CD8-positive, alpha-beta memory T cell (primary cell): ENCODE measurements at places on chromosomes 1 and 21.

DNA sequence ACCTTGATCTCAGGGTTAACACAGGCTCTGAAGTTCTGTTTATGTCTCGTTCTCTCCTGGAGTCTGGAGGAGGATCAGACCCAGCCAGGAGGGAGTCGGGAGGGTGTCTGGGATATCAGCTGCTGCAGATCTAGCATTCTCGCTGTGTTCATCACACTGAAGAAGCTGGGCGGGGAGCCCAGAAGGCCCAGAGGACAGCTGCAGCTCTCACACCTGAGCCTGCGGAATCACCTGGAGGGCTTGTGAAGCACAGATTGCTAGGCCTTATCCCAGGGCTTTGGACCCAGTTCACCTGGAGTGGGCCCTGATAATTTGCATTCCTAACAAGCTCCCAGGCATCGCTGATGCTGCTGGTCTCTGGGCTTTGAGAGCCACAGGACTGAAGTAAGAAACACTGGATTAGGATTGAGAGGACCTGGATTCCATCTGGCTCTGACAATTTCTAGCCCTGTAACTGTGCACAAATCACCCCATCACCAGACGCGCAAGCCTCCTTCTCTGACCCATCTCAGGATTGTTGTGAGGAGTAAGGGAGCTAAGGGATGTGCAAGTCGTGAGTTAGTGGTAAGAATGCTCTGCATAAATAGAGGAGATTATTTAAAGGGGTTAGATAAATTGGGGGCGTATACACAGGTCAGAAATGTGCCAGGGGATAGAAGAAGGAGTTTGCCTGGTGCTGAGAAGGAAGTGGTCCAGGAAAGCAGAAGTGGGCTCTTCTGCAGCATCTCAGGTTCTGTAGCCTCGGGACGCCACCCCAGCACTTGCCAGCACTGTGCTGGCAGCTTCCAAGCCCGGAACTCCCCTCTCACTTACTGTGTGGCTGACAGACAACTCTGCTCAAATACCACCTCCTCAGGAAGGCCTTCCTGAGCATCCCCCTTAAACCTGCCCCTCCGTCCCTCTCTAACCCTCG lies 19.1 kb downstream of the ABCA4 start:
- DNase-seq = no peak
- H3K27me3 ChIP-seq = no peaks in the 10 kb centered on the region
- H3K4me1 ChIP-seq = no peaks in the 10 kb centered on the region
- no peaks in the 10 kb centered on the region for H3K36me3 ChIP-seq

GRCh38 chr1:6349254-6349943 lies 44.2 kb downstream of the ACOT7 start:
- no peaks in the 10 kb centered on the region for H3K36me3 ChIP-seq
- H3K27ac ChIP-seq = no peak overlapping the region
- no peak for DNase-seq
- H3K4me1 ChIP-seq = peaks cover 20% of the 10 kb centered on the region

DNA sequence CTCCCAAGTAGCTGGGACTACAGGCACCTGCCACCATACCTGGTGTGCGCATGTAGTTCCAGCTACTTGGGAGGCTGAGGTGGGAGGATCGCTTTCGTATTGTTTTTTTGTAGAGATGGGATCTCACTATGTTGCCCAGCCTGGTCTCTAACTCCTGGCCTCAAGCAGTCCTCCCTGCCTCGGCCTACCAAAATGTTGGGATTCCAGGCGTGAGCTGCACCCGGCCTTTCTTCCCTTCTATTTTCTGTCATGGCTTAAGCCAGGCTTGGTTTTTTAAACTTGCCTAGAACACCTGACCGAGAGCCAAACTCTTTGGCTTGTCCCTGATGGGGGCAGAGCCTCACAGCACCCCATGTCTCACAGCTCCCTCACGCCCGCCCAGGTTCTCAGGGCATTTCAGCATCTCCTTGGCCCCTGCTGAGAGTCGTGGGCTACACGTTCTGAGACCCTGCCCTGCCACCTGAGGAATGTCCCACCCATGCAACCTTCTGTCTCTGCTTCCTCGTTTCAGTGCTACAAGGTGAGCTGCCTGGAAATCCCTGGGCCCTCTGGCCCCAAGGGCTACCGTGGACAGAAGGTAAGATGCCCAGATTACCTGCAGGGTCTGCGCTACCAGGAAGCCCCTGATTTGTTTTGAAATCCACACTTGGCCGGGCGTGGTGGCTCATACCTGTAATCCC lies 15.7 kb downstream of the COL6A2 start:
- DNase-seq = no peak
- H3K4me1 ChIP-seq = no peaks in the 10 kb centered on the region
- H3K27me3 ChIP-seq = no peaks in the 10 kb centered on the region
- no peak overlapping the region for H3K4me3 ChIP-seq

DNA sequence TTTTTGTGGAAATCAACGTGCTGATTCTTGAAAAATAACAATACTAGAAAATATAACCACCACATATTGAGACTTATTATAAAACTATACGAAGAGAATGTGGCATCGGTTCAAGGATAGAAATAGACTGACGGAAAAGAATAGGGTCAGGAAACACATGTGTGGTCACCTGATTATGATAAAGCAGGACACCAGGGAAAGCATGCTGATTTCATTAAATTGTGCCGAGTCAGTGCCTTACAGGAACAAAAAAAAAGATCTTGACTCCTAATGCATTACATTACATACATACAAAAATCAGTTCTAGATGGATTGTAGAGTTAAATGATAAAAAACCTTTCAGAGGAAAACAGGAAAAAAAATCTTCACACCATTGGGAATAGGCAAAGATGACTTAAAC lies 43.5 kb upstream of the SERPINC1 start:
- H3K4me1 ChIP-seq = no peaks in the 10 kb centered on the region
- H3K36me3 ChIP-seq = peaks cover 36% of the 10 kb centered on the region
- H3K27me3 ChIP-seq = no peaks in the 10 kb centered on the region
- no peak for DNase-seq
- no peak overlapping the region for H3K4me3 ChIP-seq

GRCh38 chr1:244053831-244054230 lies 2.7 kb downstream of the ZBTB18 start:
- no peak overlapping the region for H3K27ac ChIP-seq
- H3K27me3 ChIP-seq = no peaks in the 10 kb centered on the region
- no peaks in the 10 kb centered on the region for H3K36me3 ChIP-seq
- peaks cover 42% of the 10 kb centered on the region for H3K4me1 ChIP-seq
- H3K4me3 ChIP-seq = no peak overlapping the region

DNA sequence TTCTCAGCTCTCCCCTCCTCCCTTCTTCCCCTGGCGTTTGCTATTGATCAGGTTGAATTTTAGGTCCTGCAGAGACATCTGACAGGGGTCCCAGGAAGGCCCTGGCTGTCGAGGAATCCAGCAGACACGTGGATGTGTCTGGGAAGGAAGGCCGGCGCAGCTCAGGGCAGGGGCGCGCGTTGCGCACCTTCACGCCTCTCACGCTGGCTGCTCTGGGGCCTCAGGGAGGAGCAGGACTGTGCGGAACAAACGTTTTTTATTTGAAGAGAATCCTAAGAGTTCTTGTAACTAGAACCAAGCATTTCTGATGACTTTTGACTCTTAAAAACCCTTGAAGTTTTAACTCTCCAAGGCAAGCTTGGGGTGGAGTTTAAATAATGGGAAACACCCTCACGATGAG lies 54.2 kb downstream of the SLC37A1 start:
- H3K27me3 ChIP-seq = no peaks in the 10 kb centered on the region
- no peak overlapping the region for H3K27ac ChIP-seq
- H3K36me3 ChIP-seq = no peaks in the 10 kb centered on the region
- no peak overlapping the region for H3K4me3 ChIP-seq
- H3K4me1 ChIP-seq = no peaks in the 10 kb centered on the region
- peak; percentile 25 for DNase-seq

GRCh38 chr1:83559129-83559840 lies 439.6 kb downstream of the TTLL7 start:
- H3K27me3 ChIP-seq = no peaks in the 10 kb centered on the region
- no peak overlapping the region for H3K4me3 ChIP-seq

DNA sequence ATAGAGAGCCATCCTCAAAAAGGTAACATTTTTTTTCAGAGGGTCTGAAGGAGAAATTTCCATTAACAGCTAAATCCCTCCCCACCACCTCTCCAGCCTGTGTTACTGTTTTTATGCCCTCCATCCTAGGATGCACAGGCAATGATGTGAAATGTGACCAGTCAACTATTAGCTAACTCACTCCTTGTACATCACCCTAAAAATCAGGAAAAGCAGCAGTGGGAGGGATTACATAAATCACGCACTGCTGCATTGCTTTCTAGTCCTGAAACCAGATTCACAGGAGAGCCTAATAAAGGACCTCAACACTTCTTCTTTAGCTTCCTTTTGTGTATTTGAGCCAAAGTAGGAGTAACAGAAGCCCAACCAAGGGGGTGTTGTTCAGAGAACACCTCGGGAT lies 66.3 kb downstream of the LMO4 start:
- no peak overlapping the region for H3K27ac ChIP-seq
- H3K36me3 ChIP-seq = no peaks in the 10 kb centered on the region
- no peak overlapping the region for H3K4me3 ChIP-seq
- no peak for DNase-seq

GRCh38 chr1:84605157-84605556 lies 30.9 kb upstream of the CTBS start:
- H3K27me3 ChIP-seq = no peaks in the 10 kb centered on the region
- H3K4me1 ChIP-seq = no peaks in the 10 kb centered on the region
- H3K4me3 ChIP-seq = no peak overlapping the region
- no peak for DNase-seq

DNA sequence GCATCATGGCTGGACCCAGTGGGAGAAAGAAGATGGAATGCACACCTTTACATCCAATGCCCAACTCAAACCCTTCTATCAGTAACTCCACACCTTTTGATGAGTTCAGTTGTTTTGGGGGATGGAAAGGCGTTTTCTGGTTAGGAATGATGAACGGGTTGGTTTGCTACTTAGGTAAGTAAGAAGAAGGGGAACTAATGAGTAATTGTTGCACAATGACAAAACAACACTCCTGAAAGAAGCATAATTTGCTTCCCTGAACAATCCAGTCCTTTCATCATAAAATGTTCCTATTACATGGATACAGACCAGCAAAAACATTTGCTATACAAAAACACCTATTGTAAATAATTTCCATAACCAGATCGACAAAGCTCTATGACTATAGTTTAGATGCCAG lies 35.9 kb upstream of the NFIA start:
- H3K36me3 ChIP-seq = no peaks in the 10 kb centered on the region
- no peak overlapping the region for H3K27ac ChIP-seq
- peaks cover 6% of the 10 kb centered on the region for H3K4me1 ChIP-seq
- H3K4me3 ChIP-seq = no peak overlapping the region

DNA sequence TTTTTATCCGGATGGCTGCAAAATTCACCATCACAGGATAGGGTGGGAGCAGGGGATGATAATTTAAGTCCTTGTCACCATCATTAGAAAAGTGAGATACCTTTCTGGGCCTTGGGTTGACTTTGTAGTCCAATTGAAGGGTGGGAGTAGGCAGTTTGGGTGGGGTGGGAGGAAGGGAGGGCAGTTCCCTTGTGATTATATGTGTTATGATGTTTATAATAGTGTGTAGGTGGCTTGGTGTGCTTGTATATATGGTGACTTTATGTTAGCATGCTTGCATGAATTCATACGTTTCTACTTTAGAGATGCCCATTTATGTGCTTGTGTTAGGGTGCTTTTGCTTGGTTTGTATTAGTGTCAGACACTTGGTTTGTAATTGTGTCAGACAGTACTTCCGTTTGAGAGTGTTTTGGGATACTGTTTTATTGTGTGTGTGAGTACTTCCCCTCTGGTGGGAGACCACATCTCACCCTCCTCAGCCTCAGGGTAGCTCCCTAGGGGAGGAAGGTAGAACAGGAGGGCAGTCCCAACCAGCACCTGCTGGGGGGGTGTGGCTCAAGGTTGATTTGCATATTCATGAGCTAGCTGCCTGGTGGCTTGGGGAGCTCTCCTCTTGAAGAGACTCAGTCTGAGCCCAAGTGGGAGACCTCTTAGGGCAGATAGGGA lies 6.3 kb upstream of the POU3F1 start:
- no peak overlapping the region for H3K27ac ChIP-seq
- no peaks in the 10 kb centered on the region for H3K36me3 ChIP-seq
- H3K4me3 ChIP-seq = no peak overlapping the region
- H3K27me3 ChIP-seq = no peaks in the 10 kb centered on the region
- DNase-seq = peak; percentile 14
